ENCODE measurements at places on chromosomes 6 and 20.
A peak's percentile ranks its signal among the peaks of the same experiment; 100 is the strongest.

GRCh38 chr20:59895908-59896307 lies 37.5 kb downstream of the SYCP2 start:
- no peak for DNase-seq

- no peak for DNase-seq
These were observed 22.8 kb downstream of the SRSF3 start for GRCh38 chr6:36616893-36617521.

GRCh38 chr6:132733814-132734213 lies 20.0 kb upstream of the VNN1 start:
- DNase-seq, result no peak

- DNase-seq, result peak; percentile 73
These were observed 631.6 kb downstream of the HDGFL1 start for GRCh38 chr6:23200946-23201345.

GRCh38 chr20:10673176-10673841 lies 490 bp downstream of the JAG1 start:
- peak; percentile 51 for DNase-seq

GRCh38 chr20:24984961-24985640 lies 7.5 kb downstream of the APMAP start:
- no peak for DNase-seq

GRCh38 chr20:14600527-14600926 lies 263.1 kb upstream of the FLRT3 start:
- no peak for DNase-seq

Measured in lung (tissue), 17 donors.